Naive thymus-derived CD4-positive, alpha-beta T cell (primary cell): ENCODE measurements at places on chromosomes 2 and 18.

DNA sequence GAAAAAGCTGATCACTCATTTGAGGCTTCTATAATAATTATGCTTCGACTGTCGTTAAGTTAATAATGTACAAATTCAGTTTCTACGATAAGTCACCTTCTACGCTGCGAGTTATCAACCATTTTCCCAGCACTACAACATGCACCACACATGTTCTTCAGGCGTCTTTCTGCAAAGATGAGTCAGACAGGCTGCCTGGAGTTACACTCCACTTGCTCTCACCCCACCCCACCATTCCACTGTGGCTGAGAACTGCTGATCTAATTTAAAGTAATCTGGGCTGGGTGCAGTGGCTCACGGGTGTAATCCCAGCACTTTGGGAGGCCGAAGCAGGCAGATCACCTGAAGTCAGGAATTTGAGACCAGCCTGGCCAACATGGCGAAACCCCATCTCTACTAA, 218.6 kb downstream of the DYM start:
- no peak for DNase-seq

DNA sequence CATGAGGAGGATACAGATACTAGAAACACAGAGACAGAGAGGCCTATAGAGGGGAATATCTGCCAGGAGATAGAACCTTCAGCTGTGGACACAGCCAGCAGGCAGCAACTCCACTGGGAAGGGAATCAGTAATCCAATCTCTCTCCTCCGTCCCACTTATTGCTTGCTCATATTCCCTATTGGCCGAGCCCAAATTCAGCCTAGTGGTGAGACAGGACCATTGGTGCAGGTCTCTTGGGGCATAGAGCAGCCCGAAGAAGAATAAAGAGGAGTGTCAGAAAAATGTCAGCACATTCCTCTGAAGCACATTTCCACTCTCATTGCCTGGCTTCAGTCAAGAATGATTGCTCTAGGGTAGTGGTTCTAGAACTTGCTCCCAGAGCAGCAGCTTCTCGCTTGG, 1091.5 kb upstream of the GYPC start:
- no peak for DNase-seq

DNA sequence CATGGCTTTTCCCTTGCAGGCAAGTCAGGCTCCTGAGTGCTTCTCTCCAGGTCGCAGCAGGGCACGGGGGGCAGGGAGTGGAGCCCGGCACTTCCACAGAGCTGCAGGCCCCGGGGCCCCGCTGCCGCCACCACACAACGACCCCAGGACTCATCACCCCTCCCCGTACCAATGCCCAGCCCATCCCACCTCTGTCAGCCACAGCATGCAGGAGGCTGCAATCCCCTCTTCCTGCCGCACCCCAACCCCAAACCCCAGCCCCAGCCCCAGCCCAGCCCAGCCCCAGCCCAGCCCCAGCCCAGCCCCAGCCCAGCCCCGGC, 288.0 kb downstream of the NDUFA10 start:
- DNase-seq: no peak

GRCh38 chr2:225177098-225177497, 134.8 kb upstream of the DOCK10 start:
- DNase-seq: no peak

GRCh38 chr18:57940166-57940660, 103.8 kb upstream of the NEDD4L start:
- DNase-seq: no peak

DNA sequence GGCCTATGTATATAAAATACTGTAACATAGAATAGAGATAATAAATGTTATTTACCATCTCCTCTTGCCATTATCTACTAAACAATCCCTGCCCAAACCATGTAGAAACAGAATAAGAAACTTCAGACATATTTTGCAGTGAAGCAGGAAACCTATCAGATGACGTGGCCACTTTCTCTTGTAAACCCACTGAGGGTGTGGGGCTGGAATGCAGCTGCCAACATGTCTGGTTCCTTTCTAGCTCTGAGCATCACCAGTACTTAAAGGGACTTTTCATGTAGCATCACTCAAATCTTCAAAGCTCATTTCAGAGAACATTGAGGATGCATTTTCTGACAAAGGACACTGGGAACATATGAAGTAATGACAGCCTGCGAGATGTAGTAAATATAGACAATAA, 251.8 kb downstream of the LPIN1 start:
- no peak for DNase-seq

DNA sequence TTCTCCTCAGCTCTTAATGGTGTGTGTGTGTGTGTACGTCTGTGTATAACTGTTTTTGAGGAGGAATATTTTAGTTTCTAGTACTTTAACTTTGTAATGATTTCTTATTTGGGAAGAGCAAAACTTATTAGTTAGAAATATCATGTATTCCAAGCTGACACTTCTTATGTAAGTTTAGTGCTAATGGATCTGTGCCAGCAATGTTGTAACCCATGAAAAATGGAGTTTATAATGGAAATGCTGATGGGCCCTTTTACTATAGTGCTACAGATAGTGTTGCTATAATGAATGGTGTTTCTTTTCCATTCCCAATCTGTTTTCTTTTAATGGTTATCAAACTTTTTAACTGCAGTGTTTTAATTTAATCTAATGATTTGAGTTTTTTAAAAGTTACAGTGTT, 49.8 kb upstream of the OTX1 start:
- no peak for DNase-seq

DNA sequence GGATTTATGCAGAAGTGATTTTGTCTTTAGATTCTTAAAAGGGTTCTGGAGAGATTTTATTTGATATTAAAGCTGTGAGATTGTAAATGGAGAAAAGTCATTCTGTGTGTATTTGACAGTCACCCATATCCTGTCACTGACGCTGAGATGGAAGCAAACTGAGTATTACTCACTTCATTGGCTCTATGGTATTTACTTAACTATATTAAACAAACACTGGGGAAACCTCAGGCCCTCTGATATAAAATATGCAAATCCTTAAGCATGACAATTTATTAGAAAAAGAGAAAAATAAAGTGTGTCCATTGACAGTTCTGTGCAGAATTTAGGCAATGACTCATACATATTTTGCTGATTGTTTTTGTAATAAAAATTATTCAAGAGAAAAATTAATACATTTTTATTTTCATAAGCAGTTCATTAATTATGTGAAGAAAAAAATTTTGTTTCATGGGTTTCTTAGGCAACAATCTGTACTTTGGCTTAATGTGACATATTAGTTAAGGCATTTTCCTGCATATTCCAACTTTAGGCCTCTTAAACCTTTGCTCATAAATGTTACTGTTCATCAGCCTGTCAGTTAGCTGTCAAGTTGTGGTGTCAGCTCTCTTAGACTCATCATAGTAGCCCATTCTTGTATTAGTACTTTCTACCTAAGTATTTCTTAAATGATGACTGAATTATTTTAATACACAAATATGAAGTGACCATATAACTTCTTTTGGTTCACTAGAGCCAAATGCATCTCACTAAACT, 99.9 kb downstream of the PARD3B start:
- DNase-seq: no peak

GRCh38 chr18:2070631-2071030, 500.7 kb downstream of the METTL4 start:
- DNase-seq: no peak

DNA sequence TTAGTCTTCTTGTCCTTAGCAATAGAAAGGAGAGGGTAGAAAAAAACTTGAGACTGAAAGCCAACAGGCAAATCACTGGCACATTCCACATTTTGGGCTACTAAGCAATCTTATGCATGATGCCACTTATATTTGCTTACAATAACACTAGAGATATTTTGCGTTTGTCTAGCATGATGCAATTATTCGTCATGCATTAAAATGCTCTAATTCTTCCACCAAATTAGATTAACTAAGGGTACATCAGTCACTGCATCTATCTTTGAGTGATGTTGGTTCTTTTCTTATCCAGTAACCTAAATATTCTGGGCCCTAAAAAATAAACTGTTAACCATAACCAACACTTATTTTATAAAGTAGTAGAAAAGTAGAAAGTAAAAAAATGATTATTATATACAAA, 1311.7 kb upstream of the CDH2 start:
- DNase-seq: no peak

- no peak for DNase-seq
Observed at GRCh38 chr2:136386046-136386445, 268.1 kb upstream of the CXCR4 start.

GRCh38 chr18:32152705-32153448, 37.0 kb upstream of the MEP1B start:
- no peak for DNase-seq

GRCh38 chr2:232386490-232386739, 7.9 kb downstream of the ALPP start:
- DNase-seq: no peak

DNA sequence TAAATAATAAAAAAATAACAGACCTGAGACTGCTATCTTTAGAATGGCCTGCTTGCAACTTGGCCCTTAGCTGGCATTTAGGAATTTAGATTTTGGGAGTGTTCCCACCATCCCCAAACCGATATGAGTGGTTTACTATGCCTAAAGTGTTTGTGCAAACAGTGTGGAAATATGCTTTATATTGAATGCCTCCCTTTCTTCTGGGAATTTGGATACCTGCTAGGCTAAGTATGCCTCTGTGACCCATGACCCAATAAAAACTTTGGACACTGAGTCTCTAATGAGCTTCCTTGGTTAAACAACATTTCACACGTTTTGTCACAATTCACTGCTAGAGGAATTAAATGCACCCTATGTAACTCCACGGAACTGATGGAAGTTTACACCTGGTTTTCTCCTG, 73.2 kb downstream of the BMPR2 start:
- no peak for DNase-seq

- no peak for DNase-seq
Observed at GRCh38 chr2:121904656-121905055, 149.2 kb downstream of the TSN start.

DNA sequence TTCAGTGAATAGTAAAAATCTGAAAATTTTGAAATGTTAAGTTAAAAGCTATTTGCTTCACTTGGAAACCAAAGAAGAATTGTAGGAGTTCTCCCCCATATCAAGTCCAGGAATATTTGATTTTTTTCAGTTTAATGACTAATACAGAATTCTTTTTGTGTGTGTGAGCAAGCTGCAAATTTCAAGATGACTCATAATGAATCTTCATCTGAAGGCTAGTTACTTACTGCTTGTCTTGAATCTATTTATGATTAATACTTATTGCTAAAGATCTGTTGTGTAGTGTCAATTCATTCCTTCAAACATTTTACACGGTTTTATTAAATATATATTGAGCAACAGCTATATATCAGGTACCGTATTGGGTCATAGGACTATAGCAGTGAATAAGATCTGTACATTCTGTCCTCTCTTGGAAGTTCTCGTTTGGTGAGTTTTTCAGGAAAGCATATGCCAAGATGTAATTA, 47.8 kb upstream of the CAVIN2 start:
- no peak for DNase-seq

GRCh38 chr2:230784795-230785194, 72.2 kb downstream of the CAB39 start:
- DNase-seq: no peak

- DNase-seq: no peak
Observed at GRCh38 chr2:82526277-82526676, 1932.8 kb downstream of the SUCLG1 start.

- DNase-seq: no peak
Observed at GRCh38 chr2:176174382-176174823, 14.1 kb upstream of the HOXD1 start.
